ENCODE measurements at places on chromosomes 12 and 14.

DNA sequence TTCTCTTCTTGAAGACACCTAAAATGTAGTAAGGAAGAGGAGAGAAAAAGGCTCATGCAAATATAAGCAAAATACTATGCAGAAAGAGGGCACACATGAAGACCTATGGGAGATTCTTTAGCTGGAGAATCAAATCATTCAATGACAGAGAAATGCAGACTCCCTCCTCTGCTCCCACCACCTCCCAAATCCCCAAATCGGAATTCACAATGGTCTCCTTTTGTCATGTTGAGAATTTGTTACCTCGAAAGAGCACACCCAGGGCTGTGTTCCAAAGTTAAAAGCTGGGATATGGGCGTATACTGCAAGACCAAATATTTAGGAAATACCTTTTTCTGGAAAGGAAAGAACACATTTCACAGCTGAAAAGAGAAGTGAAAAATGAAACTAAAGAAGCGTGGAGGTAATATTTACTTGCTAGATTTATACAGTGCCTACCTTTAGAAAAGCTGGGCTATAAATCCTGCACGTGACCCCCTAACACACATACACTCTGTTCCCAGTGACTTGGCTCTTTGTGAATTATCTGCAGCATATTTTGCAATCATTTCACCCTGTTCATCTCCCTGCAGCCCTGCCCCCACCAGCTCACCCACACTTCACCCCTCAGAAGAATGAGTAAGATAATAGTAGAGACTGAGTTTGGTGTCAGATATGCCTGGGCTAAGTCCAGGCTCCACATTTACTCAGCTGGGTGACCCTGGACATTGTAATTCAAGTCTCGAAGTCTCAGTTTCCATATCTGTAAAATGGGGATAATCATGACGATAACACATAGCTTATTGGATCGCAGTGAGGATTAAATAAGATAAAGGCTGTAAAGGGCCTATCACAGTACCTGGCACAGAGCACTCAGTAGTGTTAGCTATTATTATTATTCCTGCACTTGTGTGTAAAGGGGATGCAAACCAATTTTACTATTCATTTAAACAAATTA lies 2.9 kb upstream of the CACNA1C start:
- DNase-seq = no peak

DNA sequence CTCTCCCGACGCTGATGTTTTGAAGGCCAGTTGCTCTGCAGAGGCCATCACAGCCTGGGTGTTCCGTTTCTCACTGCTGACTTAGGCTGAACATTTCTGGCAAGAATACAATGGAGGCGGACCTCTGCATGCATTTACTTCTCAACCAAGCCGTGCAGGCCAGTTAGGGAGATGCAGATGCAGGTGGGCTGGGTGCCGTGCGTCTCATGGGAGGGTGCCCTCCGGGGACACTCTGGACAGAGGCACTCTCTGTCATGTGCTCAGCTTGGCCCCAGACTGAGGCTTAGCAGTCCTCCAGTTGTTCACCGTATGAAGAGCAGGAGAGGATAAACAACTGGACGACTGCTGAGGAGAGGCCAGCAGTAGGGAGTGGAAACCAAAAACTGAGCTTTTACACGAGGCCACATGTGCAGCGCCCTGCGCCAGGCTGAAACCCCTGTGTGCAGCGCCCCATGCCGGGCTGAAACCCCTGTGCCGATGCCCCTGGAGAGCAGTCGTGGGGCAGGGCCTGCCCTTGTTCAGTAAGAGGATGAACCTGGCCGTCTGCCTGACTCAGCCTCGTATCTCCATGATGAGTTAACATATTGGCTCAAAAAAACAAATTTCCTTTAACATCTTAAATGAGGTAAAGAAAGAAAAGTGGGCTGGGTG lies 32.3 kb downstream of the DDX51 start:
- DNase-seq = no peak

GRCh38 chr12:68573406-68573805 lies 37.3 kb upstream of the RAP1B start:
- DNase-seq = no peak

DNA sequence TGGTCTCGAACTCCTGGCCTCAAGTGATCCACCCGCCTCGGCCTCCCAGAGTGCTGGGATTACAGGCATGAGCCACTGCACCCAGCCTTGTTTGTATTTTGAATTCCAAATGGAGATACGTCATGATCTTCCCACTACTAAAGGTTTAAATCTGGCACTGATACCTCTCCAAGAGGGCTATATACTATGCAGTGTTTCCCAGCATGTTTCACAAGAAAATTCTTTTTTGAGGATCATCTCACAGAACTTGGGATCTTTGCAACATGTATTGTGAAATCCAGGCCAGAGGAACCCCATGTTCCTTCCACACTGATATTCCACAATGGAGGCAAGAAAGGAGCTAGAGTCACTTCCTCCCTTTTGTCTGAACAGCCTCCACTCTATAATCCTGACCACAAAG lies 112.7 kb downstream of the NT5DC3 start:
- no peak for DNase-seq

- DNase-seq = no peak
Measured at GRCh38 chr12:55972911-55973598, 823 bp upstream of the RAB5B start.

All from H1 (cell line).